PC-9 (cell line): ENCODE measurements at places on chromosomes 3 and 15. TPM values are rescaled to one million over a fixed set of nuclear protein-coding genes. Genes with fewer than 3 reads are reported as not detected.

GRCh38 chr15:45906230-45906629 lies 271.4 kb downstream of the SQOR start:
- H3K4me3 ChIP-seq = no peak overlapping the region
- no peak for DNase-seq
- H3K27me3 ChIP-seq = no peaks in the 10 kb centered on the region

GRCh38 chr3:183845608-183846288 lies 20.4 kb upstream of the MAP6D1 start:
- peaks cover 56% of the 10 kb centered on the region for H3K36me3 ChIP-seq
- H3K27me3 ChIP-seq = no peaks in the 10 kb centered on the region
- peaks cover 13% of the 10 kb centered on the region for H3K4me1 ChIP-seq
- peak; percentile 71 for DNase-seq
- H3K4me3 ChIP-seq = no peak overlapping the region

- no peak overlapping the region for H3K4me3 ChIP-seq
- no peak overlapping the region for H3K27ac ChIP-seq
- H3K27me3 ChIP-seq = peaks cover 36% of the 10 kb centered on the region
- no peaks in the 10 kb centered on the region for H3K4me1 ChIP-seq
- no peak for DNase-seq
- no peaks in the 10 kb centered on the region for H3K36me3 ChIP-seq
Measured at GRCh38 chr15:28020644-28021043, 78.5 kb downstream of the OCA2 start.

GRCh38 chr3:44927371-44927770 lies 48.6 kb downstream of the ZDHHC3 start:
- no peaks in the 10 kb centered on the region for H3K4me1 ChIP-seq
- H3K4me3 ChIP-seq = no peak overlapping the region
- H3K36me3 ChIP-seq = no peaks in the 10 kb centered on the region
- no peaks in the 10 kb centered on the region for H3K27me3 ChIP-seq

- no peak for DNase-seq
- peak overlapping the region; percentile 63 for H3K4me3 ChIP-seq
- H3K27ac ChIP-seq = peak overlapping the region; percentile 99
- no peaks in the 10 kb centered on the region for H3K27me3 ChIP-seq
Measured at GRCh38 chr3:48466386-48467109, 20.0 kb downstream of the ATRIP start.

DNA sequence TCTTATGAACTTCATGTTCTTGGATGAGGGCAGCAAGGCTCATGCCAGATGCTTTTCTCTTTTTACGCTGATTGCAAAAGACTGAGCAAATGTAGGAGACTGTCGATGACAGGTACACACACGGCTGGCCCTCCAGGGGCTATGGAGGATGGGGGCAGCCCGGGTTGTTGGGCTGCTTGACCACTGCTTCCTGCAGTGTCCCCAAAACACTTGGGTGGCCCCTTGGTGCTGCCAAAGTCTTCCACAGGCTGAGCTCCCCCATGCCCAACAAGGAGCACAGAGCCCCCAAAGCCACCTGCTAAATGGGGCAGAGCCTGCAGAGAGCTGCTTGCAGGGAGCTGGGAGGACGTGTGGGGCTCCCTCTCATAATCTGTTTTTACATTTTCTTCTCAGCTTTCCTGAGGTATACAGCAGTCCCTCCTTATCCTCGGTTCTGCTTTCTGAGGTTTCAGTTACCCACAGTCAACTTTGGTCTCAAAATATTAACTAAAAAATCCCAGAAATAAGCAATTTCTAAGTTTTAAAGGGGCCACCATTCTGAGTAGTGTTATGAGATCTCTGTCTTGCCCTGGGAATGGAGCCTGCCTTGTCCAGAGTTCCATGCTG lies 7.3 kb downstream of the PRR23E start:
- H3K27me3 ChIP-seq = 0 out of 2 replicates have a peak, but pooled peaks cover 4% of the 10 kb centered on the region
- no peaks in the 10 kb centered on the region for H3K36me3 ChIP-seq
- H3K4me1 ChIP-seq = no peaks in the 10 kb centered on the region
- H3K4me3 ChIP-seq = no peak overlapping the region
- no peak overlapping the region for H3K27ac ChIP-seq

DNA sequence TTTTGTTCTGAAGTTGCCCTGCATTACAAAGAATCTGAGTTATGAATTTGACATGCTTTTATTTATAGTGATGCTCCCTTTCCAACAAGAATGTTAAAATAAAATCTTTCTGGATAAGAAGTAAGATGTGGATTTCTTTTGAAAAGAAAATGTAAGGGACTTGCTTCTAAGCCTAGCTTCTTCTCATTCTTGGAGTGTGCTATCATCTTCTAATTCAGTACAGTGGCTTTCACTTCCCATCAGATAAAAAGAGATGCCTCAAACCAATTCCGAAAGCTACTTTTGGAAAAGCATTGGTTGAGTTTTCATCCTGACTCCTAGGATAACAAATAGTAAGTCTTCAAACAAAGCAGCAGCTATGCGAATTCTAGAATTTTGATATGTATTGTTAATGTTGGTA lies 197.0 kb upstream of the ZPLD1 start:
- no peaks in the 10 kb centered on the region for H3K27me3 ChIP-seq
- H3K4me1 ChIP-seq = peaks cover 11% of the 10 kb centered on the region
- no peak for DNase-seq
- H3K4me3 ChIP-seq = no peak overlapping the region
- H3K27ac ChIP-seq = no peak overlapping the region
- H3K36me3 ChIP-seq = no peaks in the 10 kb centered on the region

DNA sequence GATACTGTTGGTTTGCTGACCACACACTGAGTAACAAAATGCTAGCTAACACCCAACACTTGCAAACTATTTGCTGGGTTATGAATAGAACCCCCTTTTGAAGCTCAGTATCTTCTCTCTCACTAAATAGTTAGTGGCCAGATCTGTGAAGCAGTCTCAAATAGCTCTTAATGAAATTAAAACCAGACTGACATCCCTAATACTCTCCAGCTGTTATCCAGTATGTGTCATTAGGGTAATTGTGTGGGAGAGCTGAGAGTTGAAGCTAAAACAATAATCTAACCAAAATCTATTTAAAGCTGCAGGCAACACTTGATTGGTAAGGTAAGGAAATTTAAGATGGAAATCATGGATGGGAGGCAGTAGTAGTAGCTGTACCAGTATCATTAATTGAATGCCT lies 110.4 kb upstream of the RORA start:
- H3K27ac ChIP-seq = no peak overlapping the region
- no peaks in the 10 kb centered on the region for H3K36me3 ChIP-seq
- DNase-seq = no peak
- no peak overlapping the region for H3K4me3 ChIP-seq

GRCh38 chr3:144391236-144391635 lies 419.6 kb downstream of the DIPK2A start:
- no peak overlapping the region for H3K27ac ChIP-seq
- no peaks in the 10 kb centered on the region for H3K36me3 ChIP-seq
- H3K4me3 ChIP-seq = no peak overlapping the region
- H3K27me3 ChIP-seq = no peaks in the 10 kb centered on the region
- DNase-seq = no peak

DNA sequence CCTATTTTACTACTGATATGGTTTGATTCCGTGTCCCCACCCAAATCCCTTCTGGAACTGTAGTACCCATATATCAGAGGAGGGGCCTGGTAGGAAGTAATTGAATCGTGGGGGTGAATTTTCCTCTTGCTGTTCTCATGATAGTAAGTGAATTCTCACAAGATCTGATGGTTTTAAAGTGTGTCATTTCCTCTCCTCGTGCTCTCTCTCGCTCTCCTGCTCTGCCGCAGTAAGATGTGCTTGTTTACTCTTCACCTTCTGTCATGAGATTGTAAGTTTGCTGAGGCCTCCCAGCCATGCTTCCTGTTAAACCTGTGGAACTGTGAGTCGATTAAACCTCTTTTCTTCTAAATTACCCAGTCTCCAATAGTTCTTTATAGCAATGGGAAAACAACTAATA lies 81.2 kb upstream of the ZBTB20 start:
- H3K27ac ChIP-seq = no peak overlapping the region
- no peaks in the 10 kb centered on the region for H3K27me3 ChIP-seq
- H3K4me3 ChIP-seq = no peak overlapping the region

DNA sequence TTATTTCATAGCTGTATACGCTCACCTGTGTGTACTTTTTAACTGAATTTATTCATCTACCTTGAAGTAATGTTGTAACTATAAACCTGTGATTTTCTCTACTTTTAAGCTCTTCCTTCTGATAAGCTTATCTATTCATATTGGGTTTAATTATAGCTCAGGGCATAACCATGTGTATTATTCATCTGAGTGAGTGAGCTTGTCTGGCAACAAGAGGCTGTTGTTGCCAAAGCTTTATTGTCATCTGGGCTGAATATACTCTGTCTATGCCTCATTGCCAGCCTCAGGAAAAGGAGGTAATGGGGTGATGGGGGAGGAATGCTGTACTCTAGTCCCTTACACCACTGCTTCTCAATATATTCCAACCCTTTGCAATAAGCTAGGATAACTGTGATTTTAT lies 292.4 kb downstream of the UBE2E2 start:
- no peaks in the 10 kb centered on the region for H3K27me3 ChIP-seq
- peaks cover 29% of the 10 kb centered on the region for H3K4me1 ChIP-seq
- H3K36me3 ChIP-seq = no peaks in the 10 kb centered on the region
- no peak for DNase-seq
- no peak overlapping the region for H3K27ac ChIP-seq

- H3K4me3 ChIP-seq = no peak overlapping the region
- H3K27me3 ChIP-seq = no peaks in the 10 kb centered on the region
- H3K36me3 ChIP-seq = no peaks in the 10 kb centered on the region
- no peak for DNase-seq
- peaks cover 29% of the 10 kb centered on the region for H3K4me1 ChIP-seq
Measured at GRCh38 chr3:128730471-128730870, 4.5 kb downstream of the RAB7A start.

- no peak overlapping the region for H3K4me3 ChIP-seq
- no peaks in the 10 kb centered on the region for H3K4me1 ChIP-seq
- H3K36me3 ChIP-seq = no peaks in the 10 kb centered on the region
- H3K27ac ChIP-seq = no peak overlapping the region
- no peak for DNase-seq
Measured at GRCh38 chr3:64766440-64766839, 78.6 kb upstream of the ADAMTS9 start.

- peaks cover 4% of the 10 kb centered on the region; the same call in 1 of the 2 replicates for H3K4me1 ChIP-seq
- H3K36me3 ChIP-seq = peaks cover 24% of the 10 kb centered on the region
- H3K4me3 ChIP-seq = no peak overlapping the region
- no peak for DNase-seq
- H3K27me3 ChIP-seq = no peaks in the 10 kb centered on the region
Measured at GRCh38 chr3:197042539-197042938, 12.9 kb upstream of the MELTF start.

GRCh38 chr3:192408647-192409200 lies 318.6 kb downstream of the FGF12 start:
- no peak overlapping the region for H3K27ac ChIP-seq
- H3K4me3 ChIP-seq = peak overlapping the region; percentile 66
- H3K4me1 ChIP-seq = no peaks in the 10 kb centered on the region
- H3K27me3 ChIP-seq = no peaks in the 10 kb centered on the region

DNA sequence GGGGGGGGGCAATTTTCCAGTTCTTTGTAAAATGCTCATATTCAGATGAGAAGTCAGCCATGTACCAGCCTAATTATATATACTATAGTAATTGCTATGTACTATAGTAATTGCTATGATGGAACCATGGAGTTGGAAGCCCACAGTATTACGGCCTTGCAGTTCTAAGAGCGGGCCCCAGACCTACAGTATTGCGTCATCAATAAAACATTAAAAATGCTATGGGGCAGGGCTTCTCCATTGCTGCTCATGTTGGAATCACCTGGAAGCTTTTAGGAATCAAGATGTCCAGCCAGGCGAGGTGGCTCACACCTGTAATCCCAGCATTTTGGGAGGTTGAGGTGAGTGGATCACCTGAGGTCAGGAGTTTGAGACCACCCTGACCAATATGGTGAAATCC lies 443.7 kb upstream of the GRM7 start:
- no peak for DNase-seq
- no peaks in the 10 kb centered on the region for H3K36me3 ChIP-seq
- H3K4me3 ChIP-seq = no peak overlapping the region
- no peak overlapping the region for H3K27ac ChIP-seq
- H3K27me3 ChIP-seq = no peaks in the 10 kb centered on the region

GRCh38 chr3:25418596-25418995 lies 9.5 kb upstream of the RARB start:
- peaks cover 4% of the 10 kb centered on the region; the same call in 1 of the 2 replicates for H3K4me1 ChIP-seq
- H3K27ac ChIP-seq = no peak overlapping the region
- DNase-seq = no peak
- H3K36me3 ChIP-seq = no peaks in the 10 kb centered on the region
- H3K27me3 ChIP-seq = no peaks in the 10 kb centered on the region

DNA sequence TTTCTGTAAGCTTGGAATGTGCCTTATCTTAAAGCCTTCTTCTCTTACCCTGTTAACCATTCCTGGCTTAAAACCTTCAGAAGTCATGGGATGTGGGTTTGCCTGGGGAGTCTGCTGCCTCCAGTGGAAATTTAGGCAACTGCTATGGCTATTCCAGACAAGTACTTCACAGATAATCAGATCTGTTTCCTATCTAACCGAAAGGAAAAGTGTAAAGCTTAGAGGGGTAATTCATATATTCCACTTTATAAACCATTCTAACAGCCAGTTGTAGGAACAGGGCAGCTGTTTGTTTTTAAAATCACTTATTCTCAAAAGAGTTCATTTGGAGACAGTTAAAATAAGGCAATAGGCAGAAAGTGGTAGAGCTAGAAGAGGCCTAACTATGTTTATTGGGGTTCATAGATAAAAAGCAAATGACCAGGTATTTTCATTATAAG lies 219.9 kb downstream of the TCF12 start:
- no peaks in the 10 kb centered on the region for H3K36me3 ChIP-seq
- H3K4me3 ChIP-seq = no peak overlapping the region
- no peak overlapping the region for H3K27ac ChIP-seq
- no peaks in the 10 kb centered on the region for H3K27me3 ChIP-seq

- no peaks in the 10 kb centered on the region for H3K36me3 ChIP-seq
- no peak overlapping the region for H3K4me3 ChIP-seq
- no peaks in the 10 kb centered on the region for H3K4me1 ChIP-seq
- DNase-seq = no peak
- peaks cover 89% of the 10 kb centered on the region for H3K27me3 ChIP-seq
Measured at GRCh38 chr15:82081914-82082762, 36.3 kb upstream of the MEX3B start.

DNA sequence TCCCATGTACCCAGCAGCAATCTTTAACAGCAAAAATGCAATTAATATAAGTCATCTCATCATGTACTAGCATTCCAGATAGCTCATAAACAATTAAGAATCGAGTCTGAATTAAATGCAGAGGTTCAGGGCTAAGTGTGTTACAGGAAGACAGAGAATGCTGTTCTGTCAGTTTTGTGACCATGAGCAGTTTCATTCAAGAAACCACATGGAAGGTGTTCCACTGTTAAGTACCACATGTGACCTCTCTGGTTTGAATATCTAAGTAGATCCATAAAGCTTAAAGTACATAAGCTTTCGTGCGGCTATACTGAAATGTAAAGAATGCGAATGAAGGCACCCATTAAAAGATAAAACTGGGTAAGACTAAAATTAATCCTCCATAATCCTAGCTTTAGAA lies 272.3 kb downstream of the IL5RA start:
- no peaks in the 10 kb centered on the region for H3K36me3 ChIP-seq
- H3K27ac ChIP-seq = no peak overlapping the region
- no peak for DNase-seq
- no peak overlapping the region for H3K4me3 ChIP-seq
- no peaks in the 10 kb centered on the region for H3K4me1 ChIP-seq

The ZBED2 gene
- 45.1 and 54.7 TPM in 2 replicates for total RNA-seq

The PPM1L gene
- total RNA-seq = 5.0 and 5.1 TPM in 2 replicates

The IL16 gene
- 0.50 and 0.65 TPM in 2 replicates for total RNA-seq

The CLSTN2 gene
- total RNA-seq = not detected in 2 replicates

The MESP2 gene
- total RNA-seq = 1.3 and 2.4 TPM in 2 replicates

The RASL12 gene
- total RNA-seq = not detected in 2 replicates

The APEH gene
- total RNA-seq = 131 TPM in 2 replicates

The KLHL6 gene
- 0.04 TPM in 1 of 2 replicates, not detected in the other for total RNA-seq

The ZCWPW2 gene
- 0.80 and 0.81 TPM in 2 replicates for total RNA-seq

The GREM1 gene
- total RNA-seq = 0.39 and 0.48 TPM in 2 replicates

The SRP14 gene
- total RNA-seq = 141 and 196 TPM in 2 replicates

The SEMA7A gene
- 8.3 and 14.5 TPM in 2 replicates for total RNA-seq
